NCI-H1436 (cell line): ENCODE measurements at places on chromosomes 2 and 18.
A peak's percentile ranks its signal among the peaks of the same experiment; 100 is the strongest.

DNA sequence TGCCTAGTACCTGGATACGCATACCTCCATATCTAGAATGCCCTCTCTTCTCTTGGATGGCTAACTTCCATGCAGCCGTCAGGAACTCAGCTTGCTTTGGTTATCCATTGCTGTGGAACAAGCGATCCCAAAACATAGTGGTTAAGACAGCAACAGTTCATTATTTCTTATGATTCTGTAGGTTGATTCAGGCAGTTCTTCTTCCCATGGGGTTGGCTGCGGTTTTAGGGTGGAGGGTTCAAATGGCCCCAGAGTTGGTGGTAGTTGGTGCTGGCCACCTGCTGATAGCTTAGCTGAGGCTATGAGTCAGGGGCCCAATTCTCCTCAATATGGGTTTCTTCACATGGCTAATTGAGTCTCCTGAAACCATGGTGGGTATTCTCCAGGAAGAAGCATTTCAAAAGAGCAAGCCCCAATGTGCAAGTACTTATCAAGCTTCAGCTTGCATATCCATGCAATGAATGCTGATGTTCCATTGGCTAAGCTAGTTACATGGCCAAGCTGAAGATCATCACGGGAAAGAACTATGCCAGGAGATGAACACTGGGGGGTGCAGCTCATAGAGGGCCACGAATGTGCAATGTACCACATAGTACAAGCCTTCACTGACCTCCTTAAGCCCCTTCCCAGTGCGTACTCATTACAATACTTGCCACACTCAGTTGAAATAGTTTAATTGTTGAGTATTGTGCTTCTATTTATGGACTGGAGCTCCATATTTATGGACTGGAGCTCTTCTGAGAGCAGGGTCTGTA, 10.0 kb upstream of the RHOB start:
- DNase-seq = no peak

DNA sequence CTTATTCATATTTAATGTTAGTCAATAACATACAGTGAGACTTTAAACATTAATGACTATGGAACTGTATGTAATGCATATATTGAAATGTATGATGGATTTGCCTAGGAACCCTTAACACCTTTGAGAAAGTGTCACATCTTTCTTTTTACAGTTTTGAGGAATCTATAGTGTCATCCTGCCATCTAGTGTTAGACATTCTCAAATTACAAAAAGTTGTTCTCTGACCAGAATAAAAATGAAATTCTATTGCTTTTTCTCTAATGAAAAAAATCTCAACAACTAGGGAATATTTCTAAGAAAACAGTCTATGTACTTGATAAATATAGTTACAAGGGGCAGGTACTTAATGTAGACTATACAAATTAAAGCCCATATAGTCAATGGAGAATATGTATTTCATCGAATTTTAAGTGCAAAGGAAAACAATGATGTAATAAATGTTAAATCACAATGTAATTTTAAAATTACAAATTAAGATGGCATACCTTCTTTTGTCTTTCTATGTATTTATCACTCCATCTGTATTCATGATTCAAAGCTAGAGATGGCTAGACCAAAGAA, 5.1 kb upstream of the CALCRL start:
- peak; percentile 60 for DNase-seq

- DNase-seq = no peak
These were observed 22.2 kb downstream of the TRIP12 start for GRCh38 chr2:229899604-229900003.

DNA sequence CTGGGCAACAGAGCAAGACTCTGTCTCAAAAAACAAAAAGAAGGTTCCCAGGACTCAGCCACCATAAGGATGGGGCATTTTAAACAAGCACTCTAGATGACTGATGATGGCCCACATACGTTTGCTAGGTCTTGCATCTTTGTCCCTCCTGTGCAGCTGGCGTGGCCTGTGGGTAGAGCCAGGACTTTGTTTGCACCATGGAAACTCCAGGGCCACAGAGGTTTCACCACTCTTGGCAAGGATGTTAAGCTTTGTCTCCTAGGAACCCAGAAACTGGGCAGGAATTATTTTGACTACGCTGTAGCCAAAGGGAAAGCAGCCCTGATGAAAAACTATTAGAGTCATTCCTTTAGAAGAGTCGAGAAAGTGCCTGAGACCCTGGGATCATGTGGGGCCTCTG, 75.3 kb upstream of the STPG4 start:
- no peak for DNase-seq

- DNase-seq = no peak
These were observed 33.7 kb downstream of the MTERF4 start for GRCh38 chr2:241068136-241068941.

GRCh38 chr18:48662011-48662661, 123.3 kb downstream of the CTIF start:
- DNase-seq = no peak

DNA sequence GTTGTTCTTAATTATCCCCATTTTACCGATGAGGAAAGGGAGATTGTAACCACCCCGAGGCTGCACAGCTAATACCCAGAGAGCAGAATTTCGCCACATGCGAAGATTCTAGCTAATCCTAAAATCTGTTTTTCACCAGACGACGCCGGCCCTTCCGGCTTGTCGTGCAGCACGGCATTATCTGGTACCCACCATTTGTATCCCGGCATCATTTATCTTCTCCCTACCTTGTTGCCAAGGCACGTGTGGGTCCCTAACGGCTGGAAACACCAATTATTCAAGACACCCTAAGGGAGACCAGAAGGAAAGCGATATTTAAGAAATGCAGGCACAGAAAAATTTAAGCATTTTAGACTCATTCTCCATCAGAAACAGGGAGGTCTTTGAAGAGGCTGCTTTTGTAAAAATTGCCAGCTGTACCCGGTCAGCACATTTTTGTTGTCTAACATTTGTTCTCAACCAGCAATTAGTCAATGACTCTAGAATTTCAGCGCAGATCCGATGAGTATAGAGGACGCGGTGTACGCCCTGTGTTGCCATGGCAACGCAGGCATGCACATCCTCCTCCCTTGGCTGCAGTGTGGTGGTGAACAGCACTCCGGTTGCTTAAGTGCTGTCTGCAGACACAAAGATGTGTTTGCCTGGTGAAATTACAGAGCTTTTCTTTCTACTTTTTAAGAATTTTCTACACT, 111.6 kb downstream of the AGAP1 start:
- DNase-seq = peak; percentile 89

- DNase-seq = no peak
These were observed 193.8 kb downstream of the IKZF2 start for GRCh38 chr2:212957624-212958023.

DNA sequence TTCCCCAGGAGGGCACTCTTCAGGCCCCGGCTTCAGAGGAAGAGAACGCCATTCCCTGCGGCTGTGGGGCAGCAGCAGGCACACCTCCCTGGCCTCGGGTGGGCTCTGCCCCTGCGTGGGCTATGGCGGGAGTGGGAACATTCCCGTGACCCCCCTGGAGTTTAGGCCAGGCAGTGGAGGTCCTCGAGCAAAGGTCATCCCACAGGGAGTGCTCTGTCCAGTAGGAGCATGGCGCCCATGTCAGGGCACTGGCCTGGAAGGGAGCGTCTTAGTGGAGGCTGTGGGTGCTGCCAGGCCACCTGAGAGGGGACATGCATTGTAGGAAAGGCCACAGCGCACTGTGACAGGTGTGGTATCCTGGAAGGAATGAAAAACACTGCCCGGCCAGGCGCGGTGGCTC, 9.2 kb upstream of the NFATC1 start:
- no peak for DNase-seq

- DNase-seq = peak; percentile 17
These were observed 5.5 kb downstream of the SALL3 start for GRCh38 chr18:78984941-78985784.

GRCh38 chr18:63244607-63245006, 75.0 kb downstream of the BCL2 start:
- DNase-seq = no peak
